ENCODE measurements at places on chromosomes 2 and 18.
A peak's percentile ranks its signal among the peaks of the same experiment; 100 is the strongest.

DNA sequence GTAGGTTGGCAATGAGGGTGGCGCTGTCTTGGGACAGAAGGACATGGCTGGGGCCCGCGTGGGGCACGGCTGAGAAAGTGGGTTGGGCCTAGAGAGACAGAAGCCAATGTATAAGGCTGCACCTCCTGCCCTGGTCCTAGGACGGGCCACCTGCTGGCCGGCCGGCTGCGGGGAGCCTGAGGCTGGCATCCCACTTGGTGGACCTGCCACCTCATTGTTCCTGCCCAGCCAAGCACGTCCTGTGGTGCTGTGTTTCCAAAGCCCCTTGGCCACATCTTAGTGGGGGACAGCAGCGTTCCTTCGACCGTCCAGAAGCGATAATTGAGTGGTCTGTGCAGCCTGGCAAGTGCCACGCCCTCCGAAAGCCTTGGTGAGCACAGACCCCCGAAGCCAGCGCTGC lies 223.9 kb downstream of the LDLRAD4 start:
- no peak for DNase-seq

DNA sequence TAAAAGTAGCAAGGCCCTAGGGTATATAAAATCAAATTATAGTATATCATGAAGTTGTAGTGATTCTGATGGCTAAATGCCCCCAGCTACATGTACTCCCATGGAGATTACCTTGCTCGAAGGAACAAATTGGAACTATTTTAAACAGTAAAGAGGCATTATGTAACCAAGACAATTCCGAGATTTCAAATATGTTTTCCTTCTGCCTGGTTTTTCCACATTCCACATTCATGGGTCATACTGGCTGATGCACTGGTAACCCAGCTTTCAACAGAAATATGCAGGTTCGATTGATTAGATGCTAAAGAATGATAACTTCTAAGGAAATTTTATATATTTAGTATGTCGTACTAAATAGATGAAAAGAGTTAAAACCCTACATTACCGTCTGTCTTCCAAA lies 62.3 kb upstream of the MGAT4A start:
- no peak for DNase-seq

DNA sequence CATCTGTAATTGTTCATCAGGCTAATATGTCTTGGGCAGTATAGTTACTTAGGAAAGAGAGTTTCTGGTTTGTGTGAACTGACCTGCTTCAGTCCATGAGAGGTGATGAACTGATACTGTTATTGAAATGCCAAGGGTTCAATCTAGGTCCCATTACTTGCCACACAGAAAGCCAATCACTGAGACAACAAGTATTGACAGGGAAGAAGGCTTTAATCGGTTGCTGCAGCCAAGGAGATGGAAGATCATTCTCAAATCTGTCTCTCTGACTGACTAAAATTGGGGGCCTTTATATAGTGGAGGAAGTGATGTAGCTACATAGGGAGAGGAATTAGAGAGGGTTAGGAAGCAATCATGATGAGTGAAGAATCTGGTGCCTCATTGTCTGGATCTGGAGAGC lies 19.9 kb upstream of the FAM98A start:
- DNase-seq: no peak

DNA sequence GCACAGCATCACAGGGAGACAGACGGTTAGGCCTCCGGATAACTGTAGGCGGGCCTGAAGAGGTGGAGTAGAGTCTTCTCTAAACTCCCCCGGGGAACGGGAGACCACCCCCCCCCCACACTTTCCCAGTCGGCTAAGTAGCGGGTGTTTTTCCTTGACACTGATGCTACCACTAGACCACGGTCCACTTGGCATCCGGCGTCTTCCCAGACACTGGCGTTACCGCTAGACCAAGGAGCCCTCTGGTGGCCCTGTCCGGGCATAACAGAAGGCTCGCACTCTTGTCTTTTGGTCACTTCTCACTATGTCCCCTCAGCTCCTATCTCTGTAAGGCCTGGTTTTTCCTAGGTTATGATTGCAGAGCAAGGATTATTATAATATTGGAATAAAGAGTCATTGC lies 25.7 kb upstream of the NCL start:
- no peak for DNase-seq

DNA sequence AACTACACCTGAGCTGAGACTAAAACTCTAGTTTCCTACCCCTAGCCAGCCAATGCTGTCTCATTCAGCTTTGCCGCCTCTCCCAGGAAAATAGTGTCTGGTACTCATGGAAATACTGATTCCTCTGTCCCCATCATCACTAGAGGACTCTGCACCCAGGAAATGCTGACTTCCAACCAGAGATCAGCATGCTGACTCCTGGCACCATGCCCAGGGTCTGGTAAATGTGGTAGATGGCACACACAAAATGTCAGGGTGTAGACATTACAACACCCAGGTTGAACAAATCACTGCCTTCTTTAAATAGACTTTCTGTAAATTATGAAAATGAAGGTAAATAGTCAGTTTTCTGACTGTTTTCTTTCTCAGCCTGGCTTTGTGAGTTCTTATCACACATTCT lies 307.3 kb upstream of the CHAC2 start:
- DNase-seq: no peak

DNA sequence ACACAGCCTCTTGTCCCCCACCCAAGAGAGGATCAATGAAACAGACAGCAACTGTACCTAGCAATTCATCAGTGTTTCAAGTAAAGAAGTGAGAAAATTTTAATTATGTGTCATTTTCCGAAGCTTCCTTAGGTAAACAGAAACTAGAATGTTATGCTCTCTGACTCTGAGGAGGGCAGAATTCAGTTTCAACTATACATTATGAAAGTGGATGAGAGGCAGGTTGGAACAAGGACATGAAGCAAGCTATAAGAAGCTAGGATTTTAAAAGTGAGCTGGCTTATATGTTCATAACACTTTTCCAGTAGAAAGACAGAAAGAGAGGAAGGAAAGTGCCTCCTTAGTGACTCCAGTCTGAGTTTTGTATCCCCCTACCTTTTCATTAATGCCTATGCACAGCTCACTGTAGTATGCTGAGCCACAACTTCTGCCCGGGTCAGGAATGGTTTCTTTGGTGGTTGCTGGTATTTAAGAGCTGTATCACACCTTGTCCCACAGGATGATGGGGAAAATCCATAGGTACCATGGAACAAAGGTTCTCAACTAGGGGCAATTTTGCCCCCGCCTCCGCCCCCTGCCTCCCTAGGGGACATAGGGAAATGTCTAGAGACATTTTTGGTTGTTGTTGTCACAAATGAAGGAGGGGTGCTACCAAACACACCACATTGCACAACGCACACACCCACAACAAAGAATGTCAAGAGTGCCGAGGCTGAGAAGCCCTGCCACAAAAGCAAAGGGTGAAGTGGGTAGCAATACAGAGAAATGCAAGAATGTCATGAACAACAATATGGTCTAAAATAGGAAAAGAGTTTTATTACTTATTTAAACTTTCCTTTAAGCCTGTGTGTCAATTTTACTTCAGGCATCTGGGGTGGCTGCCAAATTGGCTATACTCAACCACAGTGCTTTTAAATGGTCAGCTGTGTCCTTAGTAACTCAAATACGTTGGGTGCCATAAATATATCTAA lies 161.0 kb upstream of the ZFP36L2 start:
- no peak for DNase-seq

GRCh38 chr18:7658701-7659100 lies 91.6 kb downstream of the PTPRM start:
- DNase-seq: no peak

DNA sequence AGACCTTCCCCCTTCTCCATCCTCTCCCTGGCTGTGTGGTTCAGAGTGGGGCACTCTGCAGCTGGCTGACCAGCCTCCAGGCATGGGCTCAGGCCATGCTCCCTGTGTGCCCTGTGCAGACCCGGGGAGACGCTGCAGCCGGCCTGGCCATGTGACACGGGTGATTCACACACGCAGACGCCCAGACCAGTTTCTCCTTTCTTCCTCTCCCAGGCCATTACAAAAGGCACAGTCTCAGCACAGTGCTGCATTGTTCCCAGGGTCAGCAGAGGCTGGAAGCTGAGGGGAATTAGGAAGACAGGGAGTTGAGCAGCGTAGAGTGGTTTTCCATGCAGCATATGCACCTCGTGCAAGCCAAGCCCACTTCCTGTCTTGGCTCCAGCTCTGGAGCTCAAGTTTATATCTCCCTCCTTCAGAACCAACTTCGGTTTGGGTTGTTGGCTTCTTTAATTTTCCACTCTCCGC lies 288.5 kb downstream of the TNS1 start:
- no peak for DNase-seq

- no peak for DNase-seq
Measured at GRCh38 chr2:121992700-121993099, 237.2 kb downstream of the TSN start.

- DNase-seq: no peak
Measured at GRCh38 chr2:143284087-143284675, 155.0 kb downstream of the ARHGAP15 start.

GRCh38 chr2:106176446-106177099 lies 17.5 kb downstream of the UXS1 start:
- DNase-seq: no peak

DNA sequence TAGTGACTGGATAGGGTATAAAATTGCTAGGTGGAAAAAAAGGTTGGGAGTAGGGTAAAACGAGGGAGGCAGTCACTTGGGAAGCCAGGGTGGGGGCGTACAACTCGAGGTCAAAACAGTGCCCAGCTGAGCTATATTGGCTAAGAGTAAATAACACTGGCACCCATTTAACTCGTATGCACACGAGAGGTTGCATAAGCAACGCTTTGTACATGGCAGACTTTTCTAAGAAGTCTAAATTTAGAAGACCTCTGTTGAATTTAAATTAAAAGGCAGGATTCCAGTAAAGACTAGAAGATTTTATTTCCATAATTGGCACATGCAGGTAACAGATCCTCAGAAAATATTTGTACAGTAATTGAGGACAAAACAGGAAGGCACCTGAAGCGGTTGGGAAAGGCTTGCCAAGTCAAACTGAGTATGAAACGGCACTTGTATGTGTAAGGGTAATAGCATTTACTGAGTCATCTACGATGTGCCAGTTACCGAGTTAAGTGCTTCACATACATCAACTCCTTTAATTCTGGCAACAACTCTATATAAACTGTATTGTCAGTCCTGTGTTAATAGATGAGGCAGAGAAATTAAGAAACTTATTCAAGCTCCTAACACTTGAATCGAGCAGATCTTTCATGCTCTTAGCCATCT lies 1.4 kb upstream of the MALT1 start:
- no peak for DNase-seq

DNA sequence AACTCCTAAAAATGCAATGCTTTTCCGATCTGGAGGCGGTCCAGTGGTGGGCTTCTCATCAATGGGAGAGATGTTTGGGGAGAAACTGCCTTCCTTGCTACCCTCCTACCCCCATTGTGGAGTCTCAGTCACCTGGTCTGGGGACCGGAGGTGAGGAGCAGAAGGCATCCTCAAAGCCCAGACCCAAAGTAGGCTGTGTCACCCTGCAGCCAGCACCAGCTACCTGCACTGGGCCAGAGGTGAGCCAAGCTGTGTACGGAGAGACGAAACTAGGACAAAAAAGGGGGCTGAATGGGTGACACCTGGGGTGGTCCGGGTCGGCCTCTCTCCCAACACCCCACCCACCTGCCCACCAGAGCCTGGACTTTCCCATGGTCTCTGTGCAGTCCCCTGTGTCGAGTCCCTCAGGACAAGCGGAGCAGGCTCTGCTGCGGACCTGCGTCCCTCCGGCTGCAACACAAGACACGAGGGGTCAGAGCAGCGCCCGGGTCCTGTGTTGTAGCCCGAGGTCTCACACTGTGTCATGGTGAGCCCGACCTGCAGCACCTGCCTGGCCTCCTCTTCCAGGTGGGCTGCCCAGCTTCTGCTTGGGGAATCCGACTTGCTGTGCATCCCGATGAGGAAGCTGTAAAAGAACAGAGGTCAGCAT lies 68.0 kb upstream of the RMP24 start:
- DNase-seq: no peak

- DNase-seq: peak; percentile 47
Measured at GRCh38 chr2:162073888-162074631, at the start of gene DPP4. Gene DPP4, minus strand, starts transcription at chr2:162074215. Its CDS starts 234 bp downstream, at chr2:162073981.

DNA sequence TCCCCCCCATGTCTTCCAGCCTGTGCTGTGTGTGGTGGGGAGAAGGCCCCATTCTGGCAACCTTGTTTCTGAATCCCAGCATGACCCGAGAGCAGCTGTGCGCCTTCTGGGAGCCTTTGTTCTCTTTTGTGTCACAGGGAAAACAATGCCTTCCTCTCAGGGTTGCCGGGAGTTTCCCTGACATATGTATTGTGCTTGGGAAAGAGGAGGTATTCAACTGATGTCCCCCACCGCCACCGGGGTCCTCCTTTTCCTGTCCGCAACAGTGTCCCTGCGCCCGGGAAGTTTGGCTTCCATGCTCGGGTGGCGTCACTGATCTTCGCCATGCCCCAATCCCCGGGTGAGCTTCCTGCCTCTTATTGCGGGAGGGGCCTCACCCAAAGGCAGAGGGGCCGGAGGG lies 77.5 kb upstream of the ASB18 start:
- DNase-seq: no peak

DNA sequence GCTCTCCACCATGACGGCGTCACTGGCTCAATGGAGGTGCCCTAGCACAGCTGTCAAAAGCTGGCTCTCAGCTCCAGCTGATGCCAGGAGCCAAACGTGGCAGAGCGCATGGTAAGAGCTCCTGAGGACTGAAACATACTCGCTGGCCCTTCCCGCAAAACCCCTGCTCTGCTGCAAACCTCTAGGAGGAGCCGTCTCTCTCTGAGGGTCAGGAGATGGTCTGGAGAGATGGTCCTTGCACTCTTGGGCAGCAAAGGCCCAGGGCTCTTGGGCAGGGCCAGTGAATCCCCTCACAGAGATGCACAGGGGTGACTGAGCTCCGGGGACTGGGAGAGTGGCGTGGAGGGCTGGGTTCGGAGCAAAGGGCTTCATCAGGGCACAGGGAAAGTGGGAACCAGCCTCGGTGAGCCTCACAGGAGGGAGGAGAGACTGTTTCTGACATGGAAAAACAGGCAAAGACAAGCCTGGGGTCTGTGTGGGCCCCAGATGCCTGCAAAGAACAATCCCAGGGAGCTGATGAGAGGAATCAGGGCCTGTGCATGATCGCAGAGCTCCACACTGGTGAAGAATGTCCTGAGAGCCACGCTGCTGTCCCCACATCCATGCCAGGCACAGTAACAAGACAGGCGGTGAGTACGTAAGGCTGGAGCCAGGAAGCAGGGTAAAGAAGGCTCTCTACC lies 17.2 kb downstream of the SNORC start:
- no peak for DNase-seq

GRCh38 chr2:222828572-222828971 lies 32.3 kb upstream of the ACSL3 start:
- DNase-seq: no peak

DNA sequence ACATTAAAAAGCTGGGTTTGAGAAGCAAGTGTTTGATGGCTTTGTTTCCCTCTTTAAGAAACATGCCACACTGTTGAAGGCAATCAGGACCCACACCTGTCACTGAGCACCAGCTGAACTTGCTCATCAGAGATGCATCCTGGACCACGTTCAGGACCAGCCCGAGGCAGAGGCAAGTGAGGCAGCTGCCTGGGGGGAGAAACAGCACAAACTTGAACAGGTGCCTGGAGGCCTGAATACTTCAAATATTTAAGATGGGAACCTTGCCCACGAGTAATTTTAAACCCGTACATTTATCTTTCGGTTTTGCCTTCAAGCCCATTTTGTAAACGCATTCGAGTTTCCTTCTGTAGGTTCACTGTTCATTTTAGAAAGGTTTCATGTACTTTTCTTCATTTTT lies 421.3 kb downstream of the NYAP2 start:
- DNase-seq: no peak
